ENCODE measurements at places on chromosomes 1 and 21.
A peak's percentile ranks its signal among the peaks of the same experiment; 100 is the strongest.

DNA sequence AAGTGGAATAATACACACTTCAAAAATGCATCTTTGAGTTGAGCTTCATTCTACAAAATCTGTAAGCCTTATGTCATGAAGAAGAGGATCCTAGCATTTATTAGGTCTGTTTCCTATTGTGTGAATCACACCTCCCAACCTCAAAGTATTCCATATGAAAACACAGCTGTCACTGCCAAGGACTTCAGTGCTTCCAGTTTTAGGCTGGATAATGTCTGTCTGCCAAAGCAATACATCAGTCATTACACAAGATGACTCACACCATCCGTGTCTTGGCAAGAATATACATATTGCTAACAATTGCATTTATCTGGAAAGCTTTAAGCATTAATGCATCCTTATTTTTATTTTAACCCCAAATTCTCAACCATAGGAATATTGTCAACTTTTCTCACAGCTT lies 125.7 kb upstream of the TMPRSS15 start:
- no peak for DNase-seq

DNA sequence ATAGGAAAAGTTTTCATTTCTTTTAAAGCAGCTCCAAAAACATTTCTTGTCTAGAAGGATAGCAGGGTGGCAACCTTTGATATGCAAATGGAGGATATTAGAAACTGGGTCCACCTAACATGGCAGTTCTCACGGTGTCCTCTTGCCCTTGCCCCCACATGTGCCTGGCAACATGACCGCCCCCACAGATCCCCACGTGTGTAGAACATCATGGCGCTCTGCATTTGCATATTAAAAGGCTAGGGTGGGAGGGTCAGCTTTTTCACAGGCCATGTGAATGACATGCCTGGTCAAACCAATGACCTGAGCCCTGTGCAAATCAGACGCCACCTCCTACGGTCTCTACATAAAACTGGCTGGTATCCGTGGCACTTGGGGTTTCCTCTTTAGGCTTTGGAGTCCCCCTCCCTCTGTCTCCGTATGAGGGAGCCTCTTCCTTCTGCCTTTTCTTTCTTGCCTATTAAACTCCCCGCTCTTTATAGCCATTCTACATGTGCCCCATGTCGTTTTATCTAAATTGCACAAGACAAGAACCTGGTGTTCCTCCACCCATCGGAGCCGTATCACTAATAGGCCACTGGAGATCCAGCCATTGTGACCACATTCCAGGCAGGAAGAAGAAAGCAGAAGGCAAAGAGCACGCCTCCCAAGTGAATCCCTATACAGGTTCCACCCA lies 71.3 kb downstream of the WDR4 start:
- DNase-seq: no peak

GRCh38 chr1:91876040-91876470 lies 9.9 kb downstream of the TGFBR3 start:
- no peak for DNase-seq

DNA sequence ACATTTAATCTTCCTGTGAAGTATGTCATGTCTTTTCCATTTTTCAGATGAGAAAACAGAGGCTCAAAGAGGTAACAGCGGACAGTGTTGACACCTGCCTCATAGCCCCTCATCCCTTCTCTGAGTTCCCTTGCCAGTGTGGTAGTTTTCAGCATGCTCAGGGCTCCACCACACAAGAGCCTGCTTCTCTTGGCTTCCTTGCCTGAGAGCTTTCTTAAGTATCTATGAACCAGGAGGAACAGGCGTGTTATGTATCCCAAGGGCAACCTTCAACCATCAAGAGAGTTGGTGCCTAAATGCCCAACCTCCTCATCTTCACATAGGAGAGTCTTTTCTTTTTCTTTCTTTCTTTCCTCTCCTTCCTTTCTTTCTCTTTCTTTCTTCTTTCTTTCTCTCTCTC lies 5.9 kb upstream of the PAFAH2 start:
- DNase-seq: no peak

GRCh38 chr1:92887465-92887864 lies 55.6 kb downstream of the RPL5 start:
- DNase-seq: no peak

DNA sequence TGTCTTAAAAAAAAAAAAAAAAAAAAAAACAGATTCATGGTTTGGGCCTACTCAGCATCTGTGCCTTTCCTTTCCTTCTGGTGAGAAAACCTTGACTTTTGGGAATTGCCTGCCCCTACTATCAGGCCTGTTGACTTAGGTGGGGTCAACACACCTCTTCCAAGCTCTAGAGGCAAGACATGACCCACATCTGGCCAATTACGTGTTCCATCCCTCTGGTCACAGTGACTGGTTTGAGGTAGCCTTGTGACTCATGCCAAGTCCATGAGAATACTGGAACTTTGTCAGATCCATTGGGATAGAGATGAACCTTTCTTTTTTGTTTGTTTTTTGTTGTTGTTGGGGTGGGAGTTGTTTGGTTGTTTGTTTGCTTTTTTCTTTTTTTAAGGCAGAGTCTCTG lies 37.3 kb upstream of the KHDRBS1 start:
- DNase-seq: peak; percentile 37

DNA sequence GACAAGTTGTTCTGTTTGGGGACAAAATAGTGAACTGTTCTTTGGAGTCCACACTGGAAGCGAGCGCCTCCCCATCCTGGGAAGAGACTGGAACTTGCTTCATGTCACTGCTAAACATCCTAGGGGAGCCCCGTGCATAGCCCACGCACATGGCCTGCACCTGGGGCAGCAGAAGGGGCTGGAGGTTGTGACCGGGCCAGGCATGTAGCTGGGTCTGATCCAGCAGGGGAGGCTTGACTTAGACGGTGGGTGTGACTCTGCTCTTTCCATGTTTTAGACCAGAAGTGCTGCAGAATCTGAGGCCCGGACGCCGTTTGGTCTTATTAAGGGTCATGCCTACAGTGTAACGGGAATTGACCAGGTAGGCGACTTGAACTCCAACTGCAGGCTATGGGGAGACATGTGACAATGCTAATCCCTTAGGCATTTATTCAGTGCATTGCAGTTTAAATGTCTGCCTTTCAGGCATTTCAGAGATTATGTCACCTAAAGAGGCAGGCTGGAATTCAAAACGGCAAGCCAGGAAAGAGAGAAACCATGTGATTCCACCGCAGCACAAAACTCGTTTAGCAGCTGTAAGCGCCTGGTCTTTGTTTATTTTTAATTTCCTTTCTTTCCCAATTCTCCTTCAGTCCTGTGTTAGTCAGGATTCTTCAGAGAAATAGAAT lies 21.8 kb downstream of the CAPN9 start:
- DNase-seq: peak; percentile 51

- DNase-seq: no peak
These were observed 933 bp upstream of the FTCD start for GRCh38 chr21:46156378-46156645.

DNA sequence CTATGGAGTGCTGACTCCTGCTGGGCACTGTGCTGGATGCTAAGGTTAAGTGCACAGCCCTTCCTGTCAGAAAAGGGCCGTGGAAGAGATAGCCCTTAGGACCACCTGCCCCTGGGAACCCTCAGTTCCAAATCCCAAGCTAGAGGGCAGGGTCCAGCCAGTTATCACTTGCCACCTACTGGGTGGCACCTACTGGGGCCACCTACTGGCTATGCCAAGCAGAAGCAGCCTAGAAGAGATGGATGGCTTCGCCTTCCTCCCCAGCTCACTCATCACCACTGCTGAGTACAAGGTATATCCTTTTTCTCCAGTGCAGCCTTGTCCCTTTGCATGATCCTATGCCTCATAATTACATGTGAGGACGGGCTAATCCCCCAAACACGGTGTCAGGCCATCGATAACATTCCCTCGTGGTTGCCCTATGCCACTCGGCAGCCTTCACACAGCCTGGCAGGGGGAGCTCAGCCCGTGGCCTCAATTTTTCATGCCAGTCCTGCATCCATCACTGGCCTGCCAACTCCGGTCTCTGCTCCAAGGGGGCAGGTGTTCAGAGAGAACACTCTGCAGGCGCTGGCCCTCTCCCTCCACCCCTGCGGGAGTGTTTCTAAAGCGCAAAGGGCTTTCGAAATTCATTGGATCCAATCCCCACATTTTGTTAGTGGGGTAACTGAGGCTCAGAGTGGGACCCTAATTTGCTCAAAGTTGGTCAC lies 49.0 kb downstream of the SYT2 start:
- no peak for DNase-seq

DNA sequence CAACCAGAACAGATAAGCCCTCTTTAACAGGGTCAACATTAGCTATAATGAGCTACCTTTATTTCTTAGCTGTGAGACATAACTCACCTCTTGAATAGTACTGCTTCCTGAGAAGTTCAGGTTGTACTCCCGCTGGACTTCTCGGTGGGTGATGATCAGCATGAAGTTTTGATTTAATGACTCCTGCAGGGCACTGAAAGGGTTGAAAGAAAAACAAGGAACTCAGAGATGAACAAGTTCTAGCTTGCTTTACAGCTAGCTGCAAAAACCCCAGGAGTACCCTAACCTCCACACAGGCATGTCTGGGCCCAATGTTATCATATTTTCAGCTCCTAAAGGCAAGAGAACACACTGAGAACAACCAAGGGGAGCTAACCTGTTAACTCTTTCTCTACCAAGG lies 254.4 kb downstream of the FAF1 start:
- DNase-seq: no peak

- no peak for DNase-seq
These were observed 8.3 kb downstream of the GPR37L1 start for GRCh38 chr1:202130816-202131522.

DNA sequence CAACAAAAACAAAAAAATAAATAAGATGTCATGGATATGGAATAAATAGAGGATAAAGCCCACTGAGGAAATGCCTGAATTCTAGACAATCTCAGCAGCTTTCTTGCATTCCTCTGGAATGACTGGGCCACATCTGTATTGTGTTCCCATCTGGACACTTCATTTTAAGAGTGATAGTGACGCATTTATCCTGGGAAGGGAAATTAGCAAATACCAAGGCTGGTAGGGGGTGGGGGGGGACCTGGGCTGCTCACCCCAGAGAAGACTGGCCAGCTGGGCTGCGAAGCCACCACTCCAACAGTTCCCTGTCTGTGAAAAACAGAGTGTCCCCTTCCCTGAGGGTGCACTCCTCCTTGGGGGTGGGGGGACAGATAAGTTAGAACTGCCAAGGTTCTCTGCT lies 106.3 kb downstream of the HIVEP3 start:
- DNase-seq: peak; percentile 84

DNA sequence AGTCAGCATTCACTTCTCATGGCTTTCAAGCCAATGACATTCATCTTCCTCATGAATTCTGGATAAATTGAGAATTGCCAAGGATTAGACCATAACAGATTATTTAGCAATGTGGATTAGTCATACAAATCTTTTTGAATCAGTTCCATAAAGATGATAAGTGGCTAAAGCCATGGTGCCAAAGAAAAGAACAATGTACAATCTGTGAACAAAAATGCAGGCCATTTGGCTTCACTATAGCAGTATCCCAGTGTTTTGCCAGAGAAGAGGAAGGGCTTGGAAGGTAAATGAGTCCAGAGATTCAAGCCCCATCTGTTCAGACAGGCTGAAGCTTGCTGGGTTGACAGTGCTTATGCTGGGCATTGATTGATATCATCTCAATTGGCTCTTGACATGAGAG lies 376.4 kb upstream of the LRRC7 start:
- no peak for DNase-seq

- DNase-seq: peak; percentile 10
These were observed 1.2 kb upstream of the RWDD3 start for GRCh38 chr1:95232646-95233318.

DNA sequence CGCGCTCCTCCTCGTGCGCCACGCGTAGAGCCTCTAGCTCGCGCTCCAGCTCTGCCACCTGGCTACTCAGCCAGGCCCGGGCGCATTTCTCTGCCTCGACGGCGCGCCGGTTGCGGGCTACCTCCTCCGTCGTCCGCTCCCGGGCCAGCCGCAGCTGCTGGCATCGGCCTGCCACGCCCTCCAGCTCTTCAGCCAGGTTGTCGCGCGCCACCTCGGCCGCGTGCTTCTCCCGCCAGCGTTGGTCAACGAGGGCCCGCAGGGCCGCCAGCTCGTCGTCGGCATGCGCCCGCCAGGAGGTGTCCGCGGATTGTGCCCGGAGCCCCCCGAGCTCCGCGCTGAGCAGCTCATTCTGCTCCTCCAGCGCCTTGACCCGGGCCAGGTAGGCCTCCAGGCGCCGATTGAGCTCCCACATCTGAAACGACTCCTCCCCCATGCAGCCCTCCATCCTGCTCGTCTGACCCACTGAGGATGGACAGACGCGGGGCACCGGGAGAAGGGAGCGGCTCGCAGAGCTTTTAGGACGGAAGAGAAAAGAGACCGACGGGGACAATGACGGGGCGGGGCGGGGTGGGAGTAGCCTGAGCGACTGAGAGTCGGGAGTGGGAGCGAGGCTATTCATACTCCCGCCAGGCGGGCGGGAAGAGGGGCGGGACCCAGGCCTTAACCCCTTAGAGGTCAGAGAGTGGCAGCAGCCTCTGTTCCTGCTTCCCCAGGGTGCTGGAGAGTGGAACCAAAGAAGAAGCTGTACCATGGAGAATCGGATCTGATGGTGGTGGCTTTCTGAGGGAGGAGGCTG lies at the start of gene NES:
Gene NES (minus strand): TSS at position 588 of the 796 bp plus-strand sequence. CDS start 143 bp downstream, at position 445.
- no peak for DNase-seq

GRCh38 chr1:111967067-111967690 lies 22.3 kb downstream of the KCND3 start:
- no peak for DNase-seq

DNA sequence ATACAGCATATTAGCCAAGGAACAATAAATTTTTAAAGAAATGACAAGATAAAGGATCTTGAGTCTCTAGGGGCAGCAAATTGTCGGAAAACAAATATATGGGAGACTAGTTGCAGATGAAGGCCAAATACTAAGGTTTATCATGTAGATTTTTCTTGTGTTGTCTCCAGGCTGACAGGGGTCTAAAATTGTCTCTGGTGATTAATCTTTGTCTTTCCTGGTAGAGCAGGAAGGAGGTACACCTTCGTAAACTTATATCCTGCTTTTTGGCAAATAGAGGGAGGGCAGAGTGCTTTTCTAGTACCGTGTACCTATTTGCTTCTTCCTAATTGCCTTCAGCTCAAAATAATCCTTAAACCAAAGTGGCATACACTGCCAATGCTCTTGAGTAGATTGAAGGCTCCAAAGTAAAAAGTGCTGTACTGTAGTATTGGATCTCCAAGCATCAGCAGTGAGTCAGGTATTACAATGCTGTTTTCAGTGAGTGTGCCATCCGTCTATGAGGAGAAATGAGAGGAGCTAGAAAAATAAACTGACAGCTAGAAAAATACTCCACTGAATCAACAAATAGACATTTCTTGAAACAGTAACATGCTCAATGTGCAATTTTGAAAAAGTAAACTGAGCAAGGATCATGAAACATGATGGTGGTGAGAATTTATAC lies 1.8 kb upstream of the LEPR start:
- DNase-seq: no peak

GRCh38 chr1:46769028-46769740 lies 29.7 kb upstream of the CYP4B1 start:
- no peak for DNase-seq

- DNase-seq: peak; percentile 51
These were observed 125.9 kb downstream of the RIPK4 start for GRCh38 chr21:41640748-41641509.
